ENCODE measurements at places on chromosomes 12 and 14. TPM values are rescaled to one million over a fixed set of nuclear protein-coding genes. Genes with fewer than 3 reads are reported as not detected.

Gene CLEC1B
- not detected for total RNA-seq

Gene CS
- 152 TPM for total RNA-seq

Gene TOMM20L
- not detected for total RNA-seq

Gene FITM1
- total RNA-seq, result not detected

Gene KRT2
- not detected for total RNA-seq

Gene BMP4
- total RNA-seq, result 2.5 TPM

Gene CLEC6A
- total RNA-seq, result not detected

Gene NELL2
- total RNA-seq, result not detected

Gene RNASE7
- total RNA-seq, result 0.07 TPM

Gene TC2N
- 0.77 TPM for total RNA-seq

Gene OR11H12
- total RNA-seq, result not detected

Gene LTBR
- 246 TPM for total RNA-seq

Gene GLS2
- total RNA-seq, result 0.20 TPM

Gene DIO3
- 0.05 TPM for total RNA-seq

Gene LRTM2
- not detected for total RNA-seq

Gene NR4A1
- total RNA-seq, result 47.3 TPM

Gene MYO1H
- total RNA-seq, result not detected

Gene AICDA
- total RNA-seq, result 0.15 TPM

Gene GLTP
- 21.9 TPM for total RNA-seq

Gene SLC41A2
- 20.4 TPM for total RNA-seq

Gene LAG3
- total RNA-seq, result 1.9 TPM

Gene DNAH10
- total RNA-seq, result 0.31 TPM

Gene HOXC5
- total RNA-seq, result 0.70 TPM

Gene MYH6
- total RNA-seq, result 0.13 TPM

Gene C14orf132
- total RNA-seq, result 6.4 TPM

Gene OAS2
- total RNA-seq, result 0.11 TPM

Gene OR4K1
- total RNA-seq, result not detected

Gene CPNE6
- total RNA-seq, result not detected

Gene ZBTB42
- total RNA-seq, result 2.8 TPM

Gene SERPINA5
- 0.28 TPM for total RNA-seq

Gene TAS2R14
- 0.68 TPM for total RNA-seq

Gene CYP27B1
- 2.0 TPM for total RNA-seq

Gene SMCO3
- total RNA-seq, result not detected
